HT1080 (cell line): ENCODE measurements at places on chromosomes 13 and 19.
A peak's percentile ranks its signal among the peaks of the same experiment; 100 is the strongest.

DNA sequence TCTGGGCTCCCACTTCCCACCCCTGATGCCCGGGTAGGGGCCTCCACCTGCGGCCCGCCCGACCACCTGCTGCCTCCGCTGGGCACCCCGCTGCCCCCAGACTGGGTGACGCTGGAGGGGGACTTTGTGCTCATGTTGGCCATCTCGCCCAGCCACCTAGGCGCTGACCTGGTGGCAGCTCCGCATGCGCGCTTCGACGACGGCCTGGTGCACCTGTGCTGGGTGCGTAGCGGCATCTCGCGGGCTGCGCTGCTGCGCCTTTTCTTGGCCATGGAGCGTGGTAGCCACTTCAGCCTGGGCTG is 7.9 kb downstream of the DBP start:
- no peak for DNase-seq

- DNase-seq, result no peak
These were observed 8.0 kb upstream of the YJU2 start for GRCh38 chr19:4238831-4239230.

- peak; percentile 11 for DNase-seq
These were observed 506.3 kb downstream of the UQCRFS1 start for GRCh38 chr19:28706693-28707092.

DNA sequence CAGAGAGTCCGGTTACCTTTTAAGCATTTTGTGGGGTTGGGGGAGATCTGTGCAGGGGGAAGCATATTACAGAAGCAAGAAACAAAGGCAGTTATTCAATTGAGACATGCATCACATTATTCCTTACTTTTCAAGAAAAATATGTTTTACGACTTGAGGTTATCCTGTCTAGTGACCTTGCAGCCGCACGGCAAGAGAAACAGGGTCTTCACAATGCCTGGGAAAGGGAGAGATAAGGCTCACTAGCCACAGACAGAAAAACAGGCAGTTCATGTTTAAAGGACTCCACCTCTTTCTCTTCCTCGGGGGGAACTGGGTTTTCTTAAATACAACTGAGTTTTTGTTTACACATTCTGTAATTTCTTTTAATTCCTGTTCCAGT is 536 bp upstream of the NCR1 start:
- no peak for DNase-seq

GRCh38 chr19:54354761-54355160 is 10.0 kb downstream of the LAIR1 start:
- DNase-seq, result no peak

DNA sequence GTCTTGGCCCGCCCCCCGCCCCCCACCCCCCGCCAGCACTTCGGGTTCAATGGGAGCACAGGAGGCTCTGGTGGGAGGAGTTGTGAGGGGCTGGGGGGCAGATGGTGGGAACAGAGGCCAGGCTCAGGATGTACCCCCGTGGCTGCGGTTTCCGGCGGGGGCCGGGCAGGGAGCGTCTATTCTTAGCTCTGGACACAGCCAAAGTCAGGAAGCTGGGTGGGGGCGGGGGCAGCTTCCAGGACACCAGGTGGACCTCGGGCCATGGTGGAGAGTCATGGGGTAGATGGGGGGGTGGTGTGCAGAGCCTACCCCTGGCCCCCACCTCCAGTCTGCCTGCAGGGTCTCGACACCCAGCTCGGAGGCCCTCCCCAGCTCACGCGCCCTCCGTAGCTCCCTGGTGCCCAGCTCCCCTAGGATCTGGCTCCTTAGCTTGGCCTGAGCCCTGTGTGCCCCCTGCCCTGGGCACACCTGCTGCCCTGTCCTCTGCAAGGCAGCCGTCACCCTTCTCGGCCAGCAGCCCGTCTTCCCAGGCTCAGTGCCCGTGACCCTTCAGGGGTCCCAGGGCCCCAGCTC is 2.2 kb upstream of the TBXA2R start:
- DNase-seq, result peak; percentile 69

DNA sequence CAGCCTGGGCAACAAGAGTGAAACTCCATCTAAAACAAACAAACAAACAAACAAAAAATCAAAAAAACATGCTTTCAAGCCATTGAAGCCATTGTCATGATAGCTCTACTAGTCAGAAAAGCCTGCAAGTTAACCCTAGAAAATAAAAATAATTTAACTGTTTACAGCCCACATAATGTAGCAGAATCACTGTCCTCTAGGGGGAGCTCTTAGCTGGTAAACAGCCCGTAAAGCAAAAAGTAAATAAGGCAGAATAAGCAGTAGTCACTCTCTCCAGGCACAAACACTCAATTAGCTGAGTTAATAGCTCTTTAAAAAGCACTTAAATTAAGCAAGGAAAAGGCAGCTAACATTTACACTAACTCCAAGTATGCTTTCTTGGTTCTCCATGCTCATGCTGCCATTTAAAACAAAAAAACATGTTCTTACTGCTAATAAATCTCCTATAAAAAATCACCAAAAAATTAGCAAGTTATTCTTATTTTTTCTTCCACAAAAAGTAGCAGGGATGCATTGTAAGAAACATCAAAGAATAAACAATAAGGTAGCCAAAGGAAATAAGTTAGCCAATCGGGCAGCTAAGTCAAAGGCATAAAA is 11.3 kb downstream of the LILRB4 start:
- no peak for DNase-seq

DNA sequence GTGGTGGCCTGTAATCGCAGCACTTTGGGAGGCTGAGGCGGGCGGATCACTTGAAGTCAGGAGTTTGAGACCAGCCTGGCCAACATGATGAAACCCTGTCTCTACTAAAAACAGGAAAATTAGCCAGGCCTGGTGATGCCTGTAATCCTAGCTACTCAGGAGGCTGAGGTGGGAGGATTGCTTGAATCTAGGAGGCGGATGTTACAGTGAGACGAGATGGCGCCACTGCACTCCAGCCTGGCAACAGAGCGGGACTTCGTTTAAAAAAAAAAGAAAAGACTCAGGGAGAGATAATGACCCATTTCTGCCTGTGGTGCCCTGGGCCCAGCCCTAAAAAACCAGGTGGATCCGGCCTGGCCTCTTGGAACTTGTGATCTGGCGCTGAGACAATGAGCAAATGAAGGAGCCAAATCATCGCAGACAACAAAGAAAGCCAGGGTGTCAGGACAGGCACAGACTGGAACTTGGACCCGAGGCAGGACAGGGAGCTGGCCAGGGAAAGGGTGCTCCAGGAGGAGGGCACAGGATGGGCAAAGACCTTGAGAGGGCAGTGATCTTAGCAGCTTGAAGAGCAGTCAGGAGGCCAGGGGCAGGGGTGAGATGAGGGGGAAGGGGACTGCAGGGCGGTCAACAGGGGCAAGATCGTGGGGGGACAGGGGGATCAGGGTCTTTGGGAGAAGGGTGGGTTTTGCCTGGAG is 962 bp upstream of the JAK3 start:
- no peak for DNase-seq

DNA sequence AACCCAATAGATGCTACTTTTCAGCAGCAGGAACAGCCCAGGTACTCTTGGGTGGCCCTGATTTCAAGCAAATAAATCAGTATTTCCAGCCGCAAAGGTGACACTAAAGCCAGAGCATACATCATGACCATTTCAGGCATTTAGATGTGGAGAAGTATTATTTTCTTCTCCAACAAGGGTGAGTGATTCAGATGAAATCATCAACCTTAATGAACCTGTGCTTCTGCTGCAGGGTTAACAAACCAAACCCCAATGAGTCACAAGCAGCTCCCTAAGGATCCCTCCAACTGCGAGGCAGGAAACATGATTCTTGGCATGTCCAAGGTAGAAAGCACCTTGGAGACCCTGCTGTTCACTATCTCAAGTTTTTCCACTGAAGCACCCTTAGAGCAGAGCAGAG is 32.7 kb downstream of the MBNL2 start:
- DNase-seq, result peak; percentile 92

DNA sequence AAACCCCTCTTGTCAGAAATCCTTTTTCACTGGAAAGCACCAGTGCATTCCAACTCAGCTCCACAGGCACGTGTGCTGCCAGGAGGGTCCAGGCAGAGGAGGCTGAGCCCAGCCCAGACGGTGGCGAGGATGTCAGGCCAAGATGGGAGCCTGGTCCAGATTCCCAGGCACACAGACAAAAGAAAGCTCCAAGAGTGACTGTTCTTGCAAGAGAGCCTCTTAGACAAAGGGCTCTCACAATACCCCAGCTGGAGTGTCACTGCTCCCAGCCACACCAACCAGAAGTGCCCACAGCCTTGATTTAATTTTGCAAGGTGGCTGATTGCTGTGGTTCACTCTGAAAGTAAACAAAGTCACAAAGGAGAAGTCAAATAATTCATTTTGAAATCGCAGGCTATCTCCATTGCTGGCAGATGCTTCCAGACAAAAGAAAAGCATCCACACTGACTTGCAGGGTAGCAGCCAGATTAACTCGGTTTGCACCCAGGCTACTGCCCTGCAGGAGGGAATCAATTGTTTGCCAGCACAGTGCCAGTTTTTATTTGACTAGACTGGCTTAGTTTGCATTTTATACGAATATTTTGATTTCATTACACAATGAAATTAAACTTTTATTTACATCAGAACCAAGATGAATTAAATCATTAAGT is 95.1 kb downstream of the RAB20 start:
- DNase-seq, result no peak

GRCh38 chr19:42253245-42254088 is 1.5 kb downstream of the ERF start:
- peak; percentile 53 for DNase-seq

GRCh38 chr13:109235901-109236300 is 550.5 kb downstream of the IRS2 start:
- no peak for DNase-seq

DNA sequence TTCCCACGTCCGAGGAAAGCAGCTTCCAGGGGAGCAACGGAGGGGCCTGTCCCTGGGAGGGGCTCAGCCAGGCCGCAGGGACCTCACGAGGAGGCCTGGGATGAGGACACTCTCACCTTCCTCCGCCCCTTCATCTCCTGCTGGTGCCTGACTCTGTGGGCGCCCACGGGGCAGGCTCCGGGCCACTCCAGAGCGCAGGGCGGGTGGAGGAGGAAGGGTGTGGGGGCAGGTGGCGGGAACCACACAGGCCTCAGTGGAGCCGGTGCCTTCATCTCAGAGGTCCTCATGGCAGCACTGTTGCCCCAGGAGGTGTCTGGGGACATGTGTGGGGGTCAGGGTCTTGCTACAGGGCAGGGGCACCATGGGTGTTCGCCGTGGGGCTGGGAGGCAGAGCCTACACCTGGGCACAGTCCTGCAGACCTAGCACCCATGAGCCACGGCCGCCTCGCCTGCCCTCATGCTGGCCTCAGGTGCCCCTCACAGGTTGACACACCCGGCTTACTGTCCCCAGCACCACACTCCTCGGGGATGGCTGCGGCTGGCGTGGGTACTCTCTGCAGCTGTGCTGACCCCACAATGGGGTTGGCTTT is 10.1 kb upstream of the TMEM255B start:
- no peak for DNase-seq

GRCh38 chr13:42762917-42763316 is 18.5 kb upstream of the FAM216B start:
- peak; percentile 87 for DNase-seq

GRCh38 chr13:24085662-24086061 is 74.9 kb upstream of the SPATA13 start:
- no peak for DNase-seq

- no peak for DNase-seq
These were observed 60.7 kb downstream of the KLF2 start for GRCh38 chr19:16385296-16385695.

- DNase-seq, result no peak
These were observed 7.0 kb upstream of the HNRNPL start for GRCh38 chr19:38856813-38857212.

GRCh38 chr13:106440866-106441265 is 94.6 kb downstream of the EFNB2 start:
- no peak for DNase-seq

GRCh38 chr19:4649392-4650047 is 10.2 kb downstream of the TNFAIP8L1 start:
- DNase-seq, result no peak

GRCh38 chr13:93151277-93151676 is 75.3 kb upstream of the GPC6 start:
- DNase-seq, result peak; percentile 96

GRCh38 chr19:21835810-21836444 is at the start of gene ZNF43:
Gene ZNF43, minus strand, starts transcription at chr19:21836182. Its CDS starts 144 bp downstream, at chr19:21836038.
- peak; percentile 67 for DNase-seq

GRCh38 chr13:114264886-114265611 is 16.4 kb upstream of the UPF3A start:
- no peak for DNase-seq

DNA sequence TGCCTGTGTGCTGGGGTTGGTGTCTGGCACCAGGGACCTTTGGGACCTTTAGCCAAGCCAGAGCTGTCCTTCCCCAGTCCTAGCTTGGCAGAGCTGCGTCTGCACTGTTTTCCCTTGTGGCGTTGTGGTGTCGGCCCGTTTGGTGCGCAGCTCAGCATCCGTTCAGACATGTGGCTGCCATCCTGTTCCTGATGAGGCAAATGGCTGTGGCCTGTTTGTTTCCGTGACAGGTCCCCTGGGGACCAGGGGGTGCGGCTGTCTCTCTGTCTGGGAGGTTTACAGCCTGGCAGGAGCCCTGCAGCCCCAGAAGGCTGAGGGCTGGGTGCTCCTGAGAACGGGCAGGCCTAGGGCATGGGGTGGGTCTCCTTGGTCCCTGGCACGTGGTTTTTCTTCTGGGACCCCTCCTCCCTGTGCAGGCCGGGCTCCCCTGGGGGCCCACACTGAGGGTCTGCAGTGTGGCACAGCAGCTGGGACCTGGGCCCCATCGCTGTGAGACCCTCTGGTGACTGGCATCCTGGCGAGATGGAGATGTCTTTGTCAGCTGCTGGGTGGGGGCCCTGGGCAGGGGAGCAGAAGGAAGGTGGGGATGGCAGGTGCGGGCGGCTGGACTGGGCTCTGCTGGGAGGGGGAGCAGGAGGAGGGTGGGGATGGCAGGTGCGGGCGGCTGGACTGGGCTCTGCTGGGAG is 4.0 kb downstream of the SPPL2B start:
- no peak for DNase-seq

DNA sequence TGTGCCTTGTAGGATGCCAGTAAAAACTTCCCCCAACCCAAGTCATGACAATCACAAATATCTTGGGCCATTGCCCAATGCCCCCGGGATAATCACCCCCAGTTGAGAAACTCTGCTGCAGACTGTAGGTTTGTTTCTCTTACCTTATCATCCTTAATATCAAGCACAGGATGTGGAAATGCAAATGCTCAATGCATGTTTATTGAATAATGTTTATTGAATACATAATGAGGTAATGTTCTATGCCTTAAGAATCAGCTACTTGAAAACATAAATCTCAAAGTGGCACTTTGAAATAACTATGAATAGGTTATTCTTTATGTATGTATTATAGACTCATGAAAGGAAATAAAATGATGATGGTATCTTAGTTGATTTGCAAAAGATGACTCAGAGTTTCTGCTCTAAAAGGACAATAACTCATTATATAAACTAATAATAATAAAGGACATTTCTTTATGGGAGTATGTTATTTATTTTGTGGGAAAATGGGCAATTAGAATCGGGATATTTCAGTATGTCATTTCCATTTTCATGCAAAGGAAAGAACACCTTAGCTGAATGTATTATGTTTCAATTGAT is 414.2 kb downstream of the EFNB2 start:
- DNase-seq, result no peak
